ENCODE measurements at places on chromosomes 3 and 15. TPM values are rescaled to one million over a fixed set of nuclear protein-coding genes. Genes with fewer than 3 reads are reported as not detected.

DNA sequence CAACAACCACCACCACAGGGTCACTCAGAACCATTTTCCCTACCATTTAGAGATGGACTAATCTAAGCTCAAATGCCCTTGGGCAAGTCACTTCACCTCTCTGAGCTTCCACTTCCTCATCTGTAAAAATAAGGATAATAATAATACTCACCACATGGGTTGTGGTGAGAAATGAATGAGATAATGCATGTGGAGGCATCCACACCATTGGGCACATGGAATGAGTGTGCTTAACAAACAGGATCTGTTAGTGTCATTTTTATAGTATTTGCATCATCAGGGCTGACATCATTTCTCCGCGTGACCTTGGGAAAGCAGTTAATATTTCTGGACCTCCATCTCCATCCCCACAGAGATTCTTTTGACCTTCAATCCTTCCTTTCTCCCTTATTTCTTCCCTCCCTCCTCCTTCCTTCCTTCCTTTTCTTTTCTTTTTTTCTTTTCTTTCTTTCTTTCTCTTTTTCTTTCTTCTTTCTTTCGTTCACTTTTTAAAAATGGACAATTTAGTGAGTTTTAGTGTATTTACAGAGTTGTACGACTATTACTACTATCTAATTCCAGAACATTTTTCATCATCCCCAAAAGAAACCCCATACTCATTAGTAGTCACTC, 7.7 kb upstream of the RFT1 start:
- H3K27ac ChIP-seq, result peak overlapping the region; percentile 8
- no peaks in the 10 kb centered on the region for H3K27me3 ChIP-seq
- no peak overlapping the region for H3K4me3 ChIP-seq
- H3K36me3 ChIP-seq, result no peaks in the 10 kb centered on the region
- peak; percentile 59 for DNase-seq

The ZNF80 gene
- total RNA-seq, result not detected

GRCh38 chr3:10303785-10304184, 11.0 kb upstream of the GHRL start:
- peaks cover 61% of the 10 kb centered on the region for H3K36me3 ChIP-seq
- H3K4me3 ChIP-seq, result no peak overlapping the region
- H3K27me3 ChIP-seq, result peaks cover 4% of the 10 kb centered on the region
- 0 out of 2 replicates have a peak, but pooled peaks cover 6% of the 10 kb centered on the region for H3K4me1 ChIP-seq
- H3K27ac ChIP-seq, result no peak overlapping the region
- no peak for DNase-seq

The SPRED1 gene
- 38.8 TPM for total RNA-seq

DNA sequence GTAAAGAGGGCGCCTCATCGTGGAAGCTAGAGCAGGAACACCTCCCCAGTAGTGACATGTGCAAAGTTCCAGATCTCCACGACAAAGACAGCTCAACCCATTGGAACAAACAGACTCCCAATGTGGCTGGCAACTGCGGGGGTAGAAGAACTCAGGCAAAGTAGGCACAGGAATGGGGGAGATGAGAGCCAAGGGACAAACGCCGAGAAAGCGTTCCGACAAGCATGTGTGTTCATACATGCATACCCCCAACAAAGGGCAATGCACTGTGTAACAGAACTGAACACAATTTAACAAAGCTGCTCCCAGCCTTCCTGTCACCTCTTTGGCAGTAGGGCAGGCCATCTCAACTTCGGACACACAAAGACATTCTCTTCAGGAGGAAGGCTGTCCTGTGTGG, 11.6 kb downstream of the RCCD1 start:
- H3K27ac ChIP-seq, result no peak overlapping the region
- DNase-seq, result no peak
- H3K27me3 ChIP-seq, result no peaks in the 10 kb centered on the region

DNA sequence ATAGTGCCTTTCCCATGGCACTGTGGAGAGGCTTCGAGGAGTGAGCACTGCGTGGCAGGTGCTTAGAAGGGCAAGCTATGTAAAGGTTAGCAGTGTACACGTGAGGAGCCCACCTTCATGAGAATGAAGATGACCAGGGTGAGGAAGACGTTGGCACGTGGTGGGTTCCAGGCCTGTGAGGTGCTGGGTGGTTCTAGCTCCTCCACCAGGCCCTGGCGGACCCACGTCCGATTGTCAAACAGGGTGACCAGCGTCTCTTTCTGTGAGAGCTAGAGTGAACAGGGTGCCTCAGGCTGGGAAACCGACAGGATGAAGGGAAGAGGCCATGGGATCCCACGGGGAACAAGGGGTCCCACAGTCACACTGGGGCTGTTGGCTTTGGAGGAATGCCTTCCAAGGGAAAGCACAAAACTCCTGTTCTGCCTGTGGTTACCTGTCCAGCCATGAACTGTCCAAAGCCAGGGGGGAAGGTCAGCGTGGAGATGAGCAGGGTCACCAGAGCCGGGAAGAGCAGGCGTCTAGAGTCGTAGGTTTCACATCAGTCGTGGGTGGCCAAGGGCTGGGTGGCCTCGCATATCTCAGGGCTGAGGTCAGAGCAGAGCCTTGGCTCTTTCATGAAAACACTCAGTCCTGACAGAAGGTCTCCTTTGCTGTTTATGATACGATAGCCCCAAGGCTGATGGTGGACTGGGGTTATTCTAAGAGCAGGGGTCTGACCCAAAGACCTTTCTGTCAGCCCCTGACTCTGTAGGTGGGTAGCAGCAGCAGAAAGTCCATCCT, 6.0 kb downstream of the CLCN2 start:
- no peak overlapping the region for H3K4me3 ChIP-seq
- DNase-seq, result no peak
- peaks cover 21% of the 10 kb centered on the region for H3K4me1 ChIP-seq

The RARRES1 gene
- 0.57 TPM for total RNA-seq

GRCh38 chr3:87575550-87575949, 299.2 kb upstream of the POU1F1 start:
- H3K4me1 ChIP-seq, result no peaks in the 10 kb centered on the region
- no peak overlapping the region for H3K4me3 ChIP-seq
- no peak overlapping the region for H3K27ac ChIP-seq
- H3K27me3 ChIP-seq, result peaks cover 5% of the 10 kb centered on the region
- DNase-seq, result no peak

- no peaks in the 10 kb centered on the region for H3K27me3 ChIP-seq
- DNase-seq, result no peak
- no peaks in the 10 kb centered on the region for H3K36me3 ChIP-seq
- H3K4me1 ChIP-seq, result peaks cover 51% of the 10 kb centered on the region
- no peak overlapping the region for H3K27ac ChIP-seq
These were observed 35.7 kb upstream of the MYZAP start for GRCh38 chr15:57556040-57556439.

- no peaks in the 10 kb centered on the region for H3K4me1 ChIP-seq
- no peaks in the 10 kb centered on the region for H3K36me3 ChIP-seq
- H3K27ac ChIP-seq, result no peak overlapping the region
- no peak for DNase-seq
- H3K4me3 ChIP-seq, result no peak overlapping the region
These were observed 45.5 kb downstream of the RASGRF1 start for GRCh38 chr15:79045041-79045440.

DNA sequence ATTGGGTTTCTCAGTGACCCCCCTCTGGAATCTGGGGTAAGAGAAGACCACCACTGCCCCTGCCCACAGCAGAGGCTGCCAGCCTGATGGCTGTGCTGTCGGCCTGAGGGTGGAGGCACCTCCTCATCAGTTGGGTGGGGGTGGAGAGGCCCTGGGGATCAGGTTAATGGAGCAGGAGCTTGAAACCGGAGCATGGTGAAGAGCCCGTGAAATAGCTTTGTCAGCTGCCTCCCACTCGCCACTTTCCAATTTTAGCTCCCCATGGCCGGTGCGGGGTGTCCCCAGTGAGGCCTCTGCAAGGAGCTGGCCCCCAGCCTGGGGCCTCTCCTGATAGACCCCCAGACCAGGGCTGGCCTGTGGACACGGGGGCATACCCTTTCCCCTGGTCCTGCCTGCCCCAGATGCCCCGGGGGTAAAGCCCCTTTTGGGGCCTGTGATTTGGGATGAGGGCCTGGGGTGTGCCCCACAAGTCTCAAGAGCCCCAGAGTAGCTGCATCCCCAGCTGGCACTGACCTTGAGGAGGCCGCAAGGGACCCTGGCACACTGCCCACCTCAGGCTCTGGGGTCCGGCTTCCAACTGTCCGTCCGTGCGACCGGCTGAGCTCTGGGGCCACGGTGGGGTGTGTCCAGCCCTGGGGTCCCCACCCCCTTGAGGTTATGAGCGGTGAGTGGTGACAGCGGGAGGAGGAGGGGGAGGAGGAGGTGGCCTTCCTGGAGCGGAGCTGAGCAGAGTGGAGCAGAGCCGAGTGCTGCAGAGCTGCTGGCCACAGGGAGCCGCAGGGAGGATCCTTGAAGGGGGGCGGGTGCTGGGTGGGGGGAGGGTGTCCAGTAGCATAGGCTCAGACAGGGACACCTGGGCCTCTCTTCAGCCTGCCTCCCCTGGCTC, at the start of gene HHATL:
Gene HHATL (minus strand): TSS at position 733 of the 886 bp plus-strand sequence. CDS start 1,972 bp downstream, outside the sequence.
- H3K4me3 ChIP-seq, result no peak within 1 kb of the TSS
- H3K27me3 ChIP-seq, result peaks cover 19% of the 10 kb centered on the region
- no peaks in the 10 kb centered on the region for H3K36me3 ChIP-seq
- DNase-seq, result no peak

The PPP1R14D gene
- not detected for total RNA-seq

The SEMA6D gene
- 1.6 TPM for total RNA-seq

The GCNT3 gene
- not detected for total RNA-seq

All from HFFc6 (cell line).